ENCODE measurements at places on chromosomes 1 and 21. TPM values are rescaled to one million over a fixed set of nuclear protein-coding genes. Genes with fewer than 3 reads are reported as not detected.

TMEM51 gene
- total RNA-seq: 20.8 TPM

GRCh38 chr1:157137408-157138219, 581 bp downstream of the ETV3 start:
- DNase-seq: peak; percentile 23

DNA sequence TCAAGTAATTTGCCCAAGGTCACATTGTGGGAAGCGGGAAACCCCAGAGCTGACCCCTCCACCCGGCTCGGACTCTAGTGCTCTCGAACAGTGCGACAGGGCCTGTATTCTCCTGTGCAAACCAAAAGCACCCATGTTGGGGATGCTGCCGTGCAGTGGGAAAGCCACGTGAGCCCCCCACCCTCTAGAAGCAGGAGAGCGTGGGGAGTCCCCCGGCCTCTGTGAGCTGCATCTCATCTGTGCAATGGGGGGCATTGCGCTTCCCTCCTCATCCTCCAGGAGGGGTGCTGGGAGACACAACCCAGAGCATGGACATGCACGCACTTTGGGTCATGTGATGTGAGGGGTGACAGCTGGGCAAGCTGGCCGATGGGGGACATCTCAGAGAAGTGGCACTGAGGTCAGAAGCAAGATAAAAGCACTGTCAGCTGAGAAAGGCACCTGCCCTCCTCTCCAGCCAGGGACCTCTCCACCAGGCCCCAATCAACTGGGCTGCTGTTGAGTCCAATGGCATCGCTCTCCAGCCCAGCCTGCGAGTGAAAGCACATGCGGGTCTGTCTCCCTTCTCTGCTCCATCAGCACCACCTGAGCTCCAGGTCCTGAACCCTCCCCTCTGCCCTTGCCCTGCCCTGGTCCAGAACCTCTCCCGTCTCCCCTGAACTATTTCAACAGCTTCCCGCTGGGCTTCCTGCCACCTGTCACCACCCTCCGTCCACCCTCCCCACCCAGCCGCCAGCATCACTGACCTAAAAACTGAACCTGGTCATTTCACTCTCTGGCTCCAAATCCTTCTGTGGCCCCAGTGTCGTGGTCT, 76.4 kb upstream of the IFFO2 start:
- DNase-seq: no peak

GRCh38 chr21:35585155-35585554, 475.2 kb downstream of the SETD4 start:
- DNase-seq: no peak

DNA sequence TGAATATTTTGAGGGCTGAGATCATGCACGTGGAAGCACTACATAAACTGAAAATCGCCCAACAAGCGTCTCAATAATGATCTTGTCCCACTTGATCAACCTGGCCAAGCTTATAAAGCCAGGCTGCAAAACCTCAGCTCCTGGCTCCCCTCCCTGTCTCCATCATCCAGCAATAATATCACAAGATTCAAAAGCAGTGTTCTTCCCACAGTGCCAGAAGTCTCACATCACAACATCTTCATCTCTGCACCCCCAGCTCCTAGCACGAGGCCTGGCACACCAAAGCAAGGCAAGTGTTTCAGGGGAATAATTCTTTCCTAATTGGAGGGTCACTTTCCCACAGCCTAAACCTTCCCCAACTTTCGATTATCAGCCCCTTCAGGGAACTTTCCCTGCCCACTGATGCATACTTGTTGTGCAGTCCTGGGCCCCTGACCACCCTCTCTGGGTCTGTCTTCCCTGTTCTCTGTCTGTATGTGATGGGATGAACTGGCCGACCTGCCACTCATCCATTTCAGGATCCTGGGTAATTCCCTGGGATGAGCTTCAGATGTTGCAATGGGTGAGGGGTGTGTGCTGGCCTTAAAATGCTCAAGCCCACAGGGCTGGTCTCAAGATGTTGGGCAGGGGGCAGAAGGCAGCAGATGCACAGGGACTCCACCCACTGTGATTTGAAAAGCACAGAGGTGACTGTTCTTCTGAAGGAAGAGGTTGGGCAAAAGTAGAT, 129.0 kb downstream of the DMRTB1 start:
- DNase-seq: no peak

Data from PC-3 (cell line).